ENCODE measurements at places on chromosomes 13 and 19.
A peak's percentile ranks its signal among the peaks of the same experiment; 100 is the strongest.

DNA sequence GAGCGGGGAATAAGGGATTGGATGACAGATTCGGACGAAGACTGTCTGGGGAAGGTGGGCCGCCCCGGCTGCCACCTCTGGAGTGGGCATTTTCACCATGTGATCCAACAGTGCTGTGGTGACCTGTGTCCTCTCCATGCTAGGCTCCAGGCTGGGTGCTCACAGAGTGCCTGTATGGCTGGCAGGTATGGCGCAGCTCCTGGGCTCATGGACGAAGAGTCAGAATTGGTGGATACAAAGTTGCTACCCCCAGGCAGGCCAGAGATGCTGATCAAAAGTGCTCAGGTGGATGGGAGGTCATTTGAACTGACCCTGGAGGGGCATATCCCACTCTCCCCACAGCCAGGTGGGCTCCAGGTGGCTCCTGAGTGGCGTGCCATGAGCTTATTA lies 111.3 kb upstream of the UQCRFS1 start:
- DNase-seq = no peak

- DNase-seq = no peak
Measured at GRCh38 chr13:20311596-20311995, 79.5 kb upstream of the GJB6 start.

GRCh38 chr19:42090672-42091071 lies 14.7 kb downstream of the ZNF574 start:
- DNase-seq = no peak

DNA sequence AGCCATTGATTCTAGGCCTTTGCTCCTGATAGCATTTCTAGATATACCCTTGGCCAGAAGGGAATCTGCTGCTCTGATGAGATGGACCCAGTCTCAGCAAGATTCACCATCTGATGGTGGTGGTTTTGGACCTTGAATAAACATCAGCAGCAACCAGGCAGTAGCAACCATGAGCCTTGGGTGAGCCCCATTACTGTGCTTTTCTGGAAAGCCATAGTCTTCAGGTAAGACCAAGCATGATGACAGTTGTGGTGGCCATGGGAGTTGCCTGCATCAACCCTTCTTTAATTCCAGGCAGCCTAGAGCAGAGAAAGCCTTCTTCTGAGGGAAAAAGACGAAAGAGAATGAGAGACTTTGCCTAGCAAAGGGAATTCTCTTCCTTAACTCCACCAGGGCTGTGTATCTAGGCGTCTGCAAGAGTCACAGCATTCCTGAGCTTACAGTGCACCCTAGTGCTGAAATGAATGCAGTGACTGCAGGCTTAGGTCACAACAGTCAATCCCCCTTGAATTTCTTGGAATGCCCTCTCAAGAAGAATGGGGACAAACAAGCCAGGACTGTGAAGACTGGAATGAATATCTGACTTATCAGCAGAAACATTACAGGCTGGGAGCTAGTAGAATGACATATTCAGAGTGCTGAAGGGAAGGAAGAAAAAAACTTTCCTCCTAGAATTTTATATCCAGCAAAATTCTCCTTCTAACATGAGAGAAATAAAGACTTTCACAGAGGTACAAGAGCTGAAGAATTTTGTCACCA lies 942.4 kb upstream of the PCDH20 start:
- peak; percentile 82 for DNase-seq

- DNase-seq = no peak
Measured at GRCh38 chr13:112014857-112015256, 52.1 kb upstream of the SOX1 start.

- no peak for DNase-seq
Measured at GRCh38 chr13:67296511-67296910, 66.4 kb upstream of the PCDH9 start.

DNA sequence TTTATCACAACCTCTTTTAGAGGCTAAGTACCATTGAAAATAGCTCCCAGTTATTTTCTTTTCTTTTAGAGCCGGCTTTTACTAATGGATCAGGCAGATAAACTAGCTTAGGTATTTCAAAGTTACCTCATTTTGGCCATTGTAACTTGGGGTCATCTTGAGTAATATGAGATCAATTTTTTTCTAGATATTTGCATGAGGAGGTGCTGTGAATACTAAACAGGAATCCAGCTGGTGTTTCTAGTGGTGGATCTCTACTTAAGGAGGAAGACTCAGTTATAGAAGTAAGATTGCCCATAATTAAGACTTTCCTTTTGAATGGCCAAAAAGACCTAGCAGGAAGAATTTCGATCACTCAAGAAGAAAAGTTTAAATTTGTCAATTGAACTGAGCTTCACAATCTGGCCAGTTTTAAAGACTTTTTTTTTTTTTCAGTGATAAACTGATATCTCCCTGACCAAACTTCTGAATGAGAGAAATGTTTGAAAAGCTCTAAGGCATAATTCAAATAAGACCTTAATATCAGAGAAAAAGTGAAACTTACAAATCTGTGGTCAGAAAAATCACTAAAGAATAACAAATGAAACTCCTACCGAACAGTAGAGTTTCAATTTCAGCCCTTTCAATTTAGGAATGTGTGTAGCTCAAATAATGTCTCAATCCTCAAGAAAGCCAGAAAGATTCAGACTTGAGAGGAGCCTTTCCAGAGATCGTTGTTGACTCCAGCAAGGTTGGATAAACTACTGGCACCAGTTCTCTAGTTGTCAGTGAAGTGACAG lies 11.6 kb upstream of the NAA16 start:
- no peak for DNase-seq

GRCh38 chr19:19212916-19213315 lies 1.2 kb downstream of the NCAN start:
- no peak for DNase-seq

DNA sequence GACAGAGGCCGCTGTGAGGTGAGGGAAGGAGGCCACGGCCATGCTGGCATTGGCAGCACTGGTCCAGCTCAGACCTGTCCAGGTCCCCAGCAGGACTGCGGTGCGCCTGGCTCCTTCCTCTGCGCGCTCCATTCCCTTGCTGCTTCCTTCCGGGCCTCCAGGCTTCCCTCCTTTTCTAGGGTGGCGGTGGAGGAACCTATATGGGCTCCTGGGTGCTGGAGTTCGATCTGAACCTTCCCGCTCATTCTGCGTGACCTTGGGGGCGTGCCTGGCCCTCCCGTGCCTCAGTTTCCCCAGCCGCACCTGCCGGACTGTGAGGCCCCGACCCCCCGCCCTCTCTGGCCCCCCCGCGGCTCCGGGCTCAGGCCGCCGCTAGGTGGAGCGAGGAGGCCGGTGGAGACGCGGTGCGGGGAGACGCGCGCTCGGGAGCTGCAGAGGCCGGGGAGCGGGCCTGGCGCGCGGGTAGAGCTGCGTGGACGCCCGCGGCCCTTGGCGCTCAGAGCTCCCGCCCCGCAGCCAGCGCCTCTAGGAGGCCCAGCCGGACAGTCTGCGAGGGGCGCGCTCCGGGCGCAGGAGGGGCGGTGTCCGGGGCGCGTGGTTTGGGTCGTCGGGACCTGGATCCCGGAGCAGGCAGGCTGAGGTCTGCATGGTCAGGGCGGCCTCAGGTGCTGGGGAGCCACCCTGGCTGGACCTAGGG lies 29.9 kb downstream of the EFNA2 start:
- peak; percentile 78 for DNase-seq

DNA sequence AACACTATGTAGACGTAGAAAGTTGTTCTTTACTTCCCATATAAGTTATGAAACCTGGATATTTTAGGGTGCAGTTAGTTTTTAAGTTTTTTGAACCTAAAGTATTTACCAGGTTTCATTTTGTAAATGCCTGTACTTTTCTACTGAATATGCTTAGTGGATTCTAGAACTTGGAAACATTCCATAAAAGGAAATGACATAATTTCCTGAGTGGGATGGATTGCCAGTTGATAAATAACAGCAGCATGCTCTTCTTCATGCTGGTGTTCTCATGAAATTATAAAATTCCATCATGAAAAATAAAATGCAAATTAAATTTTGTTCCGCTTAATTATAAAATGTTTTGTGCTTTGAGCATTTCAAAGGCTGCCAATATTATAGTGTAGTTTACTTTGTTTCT lies 362.2 kb upstream of the PCDH20 start:
- DNase-seq = no peak

DNA sequence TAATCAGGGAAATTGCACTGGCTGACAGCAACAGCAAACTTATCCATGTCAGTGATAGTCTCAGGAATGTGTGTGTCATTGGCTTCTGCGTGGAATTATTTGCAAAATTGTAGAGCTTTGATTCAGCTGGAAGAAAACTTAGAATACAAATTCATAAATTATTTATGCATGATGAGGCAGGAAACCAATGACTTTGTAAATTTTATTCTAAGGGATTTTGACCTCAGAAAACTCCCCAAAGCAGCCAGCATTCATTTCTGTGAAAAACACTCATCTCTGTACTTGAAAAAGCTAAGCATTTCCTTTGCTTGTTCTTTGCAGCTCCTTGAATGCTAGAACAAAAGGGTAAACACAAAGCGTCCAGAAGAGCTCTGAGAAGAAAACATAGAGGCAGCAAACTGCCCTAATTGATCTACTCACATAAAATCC lies 162.4 kb downstream of the DCT start:
- no peak for DNase-seq

DNA sequence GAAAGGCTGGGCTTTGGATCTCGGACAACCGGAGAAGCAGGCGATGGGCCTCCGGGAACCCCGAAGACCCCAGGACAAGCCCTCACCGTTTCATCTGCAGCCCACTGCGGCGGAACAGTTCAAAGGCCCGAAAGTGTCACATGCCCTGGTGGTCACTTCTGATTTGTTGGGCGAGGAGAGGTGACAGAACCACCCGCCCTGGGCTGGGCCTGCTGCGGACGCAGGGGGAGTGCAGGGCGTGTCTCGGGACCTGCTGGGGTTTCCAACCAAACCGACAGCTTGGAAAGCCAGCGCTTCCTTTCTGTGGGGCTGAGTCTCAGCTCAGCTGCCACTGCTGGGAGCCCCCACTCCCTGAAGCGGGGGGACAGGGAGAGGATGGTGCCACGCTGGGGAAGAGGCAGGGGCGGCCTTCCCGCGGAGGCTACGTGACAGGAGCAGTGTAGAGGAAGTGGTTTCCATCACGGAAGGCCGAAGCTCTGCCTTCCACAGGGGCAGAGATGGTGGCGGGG lies 22.8 kb upstream of the ZBTB7A start:
- no peak for DNase-seq

- no peak for DNase-seq
Measured at GRCh38 chr13:24719139-24719538, 38.9 kb downstream of the ATP12A start.

DNA sequence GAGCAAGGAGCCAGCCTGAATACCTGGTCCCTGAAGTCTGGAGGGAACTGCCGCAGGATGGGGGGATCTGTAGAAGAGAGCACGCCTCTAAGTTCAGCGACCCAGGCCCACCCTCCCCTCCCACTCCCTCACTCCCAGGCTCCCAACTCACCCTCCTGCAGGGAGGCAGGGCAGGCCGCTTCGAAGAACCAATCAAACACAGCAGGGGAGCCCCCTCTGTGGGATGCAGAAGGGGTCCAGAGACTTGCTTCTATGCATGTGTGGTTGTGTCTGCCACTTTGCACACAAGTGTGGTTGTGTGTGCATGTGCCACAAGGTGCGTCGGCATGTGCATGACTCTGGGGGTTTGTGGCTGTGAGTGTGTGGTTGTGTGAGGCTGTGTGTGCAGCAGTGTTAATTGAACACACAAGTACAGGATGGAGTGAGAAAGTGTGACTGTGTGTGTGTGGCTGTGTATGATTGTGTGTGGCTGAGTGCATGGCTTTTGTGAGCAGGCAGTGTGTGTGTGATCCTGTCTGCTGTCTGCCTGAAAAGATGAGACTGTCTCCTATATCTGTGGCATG lies 1.7 kb downstream of the DENND1C start:
- DNase-seq = no peak

GRCh38 chr13:31011193-31011860 lies 78.9 kb downstream of the TEX26 start:
- no peak for DNase-seq

- no peak for DNase-seq
Measured at GRCh38 chr13:32737679-32738078, 151.4 kb downstream of the PDS5B start.

DNA sequence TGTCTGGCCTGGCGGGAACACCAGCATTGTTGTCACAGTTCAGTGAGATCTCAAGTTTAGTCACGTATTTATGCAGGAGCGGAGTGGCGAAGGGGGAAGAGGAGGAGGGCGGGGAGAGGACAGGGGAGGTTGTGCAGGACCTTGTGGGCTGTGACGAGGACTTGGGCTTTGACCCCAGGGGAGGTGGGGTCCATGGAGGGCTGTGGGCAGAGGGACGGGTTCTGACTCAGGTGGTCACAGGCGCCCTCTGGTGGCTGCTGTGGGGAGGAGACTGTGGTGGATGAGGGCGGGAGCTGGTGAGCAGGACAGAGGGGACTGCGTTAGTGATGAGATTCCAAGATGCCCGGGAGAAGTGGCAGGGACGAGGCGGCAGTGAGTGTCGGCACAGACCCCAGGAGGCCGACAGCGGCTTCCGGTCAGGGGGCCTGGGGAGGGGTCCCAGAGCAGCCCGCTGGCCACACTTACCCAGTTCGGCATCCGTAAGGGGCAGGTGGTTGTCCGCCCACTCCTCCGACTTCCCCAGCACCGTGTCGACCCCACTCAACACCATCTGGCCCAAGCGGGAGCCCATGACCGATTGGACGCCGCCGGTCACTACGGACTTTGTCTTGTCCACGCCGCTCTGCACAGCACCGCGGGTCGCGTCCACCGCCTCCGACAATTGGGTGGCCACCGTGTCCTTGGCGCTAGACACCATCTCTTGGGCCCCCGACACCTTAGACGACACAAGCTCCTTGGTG lies 15.7 kb downstream of the PLIN3 start:
- DNase-seq = peak; percentile 89

DNA sequence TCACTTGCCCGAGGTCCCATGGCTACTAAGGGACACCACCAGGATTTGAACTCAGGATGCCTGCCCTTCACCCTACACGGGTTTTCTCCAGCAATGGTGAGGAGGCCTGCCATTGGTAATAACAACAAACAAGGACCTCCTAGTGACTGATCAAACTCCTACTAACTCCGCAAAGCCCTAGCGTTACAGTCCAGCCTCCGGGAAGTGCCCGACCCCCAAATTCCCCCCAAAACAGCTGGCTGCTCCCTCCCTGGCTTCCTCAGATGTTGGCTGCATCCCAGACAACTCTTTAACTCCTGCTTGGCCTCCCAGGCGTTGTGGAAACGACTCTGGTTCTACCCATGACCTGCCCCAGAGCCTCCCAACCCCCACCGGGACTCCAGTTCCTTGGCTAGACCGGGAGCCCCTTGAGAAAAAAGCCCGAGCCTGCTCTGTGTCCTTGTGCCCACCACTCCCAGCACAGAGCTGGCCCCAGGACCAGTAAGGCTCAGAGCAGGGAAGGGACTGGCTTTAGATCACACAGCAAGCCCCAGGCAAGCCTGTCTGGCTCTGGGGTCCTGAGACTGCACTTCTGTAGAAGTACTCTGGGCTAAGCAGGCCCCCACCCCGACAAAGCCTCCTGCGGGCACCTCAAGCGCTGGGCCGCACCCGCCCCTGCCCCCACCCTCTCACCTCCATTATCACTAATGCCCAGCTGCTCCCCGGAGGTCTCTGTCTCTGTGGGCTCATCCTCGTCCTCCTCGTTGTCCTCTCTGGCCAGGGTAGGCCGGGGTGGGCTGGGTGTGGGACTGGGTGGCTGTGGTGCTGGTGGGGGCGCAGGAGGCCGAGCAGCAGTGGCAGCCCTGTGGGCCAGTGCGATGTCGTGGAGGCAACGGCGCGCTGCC lies 4.7 kb downstream of the AKT1S1 start:
- no peak for DNase-seq

Data from H9 (cell line).